Right renal pelvis (tissue), 4 donors: ENCODE measurements at places on chromosomes 11 and 22.

DNA sequence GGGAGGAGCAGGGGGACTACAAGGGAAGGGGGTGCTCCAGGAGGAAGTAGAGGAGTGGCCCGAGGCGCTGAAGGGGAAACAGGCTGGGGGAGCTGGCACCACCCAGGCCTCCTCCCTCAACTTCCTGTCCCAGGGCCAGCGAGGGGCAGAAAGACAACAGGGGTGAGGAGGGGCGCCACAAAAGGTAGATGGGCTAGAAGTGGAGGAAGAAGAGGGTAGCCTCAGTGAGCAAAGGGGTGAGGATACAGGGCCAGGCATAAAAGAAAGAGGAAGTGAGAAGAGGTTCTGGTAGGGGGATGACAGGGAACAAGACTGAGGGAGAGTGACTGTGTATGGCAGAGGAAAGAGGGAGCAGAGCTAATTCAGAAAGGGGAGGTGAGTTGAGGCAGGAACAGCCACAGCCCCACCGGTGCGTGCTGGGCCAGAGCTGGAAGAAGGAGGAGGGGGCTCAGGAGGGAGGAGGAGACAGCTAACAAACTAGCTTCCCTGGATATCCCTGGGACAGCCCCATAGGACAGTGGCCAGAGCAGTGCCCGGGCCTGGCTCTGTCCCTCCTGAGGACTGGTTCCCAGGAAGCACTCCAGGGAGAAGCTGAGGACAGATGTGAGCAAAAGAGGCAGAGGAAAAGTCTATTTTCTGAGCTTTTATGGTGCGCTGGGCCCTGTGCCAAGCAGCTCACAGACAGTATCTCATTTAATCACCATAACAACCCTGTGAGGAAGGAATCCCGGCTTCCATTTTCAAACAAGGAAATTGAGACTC lies 8.5 kb downstream of the DCHS1 start:
- DNase-seq: no peak

GRCh38 chr22:20663941-20664593 lies 109.8 kb upstream of the SERPIND1 start:
- DNase-seq: no peak

DNA sequence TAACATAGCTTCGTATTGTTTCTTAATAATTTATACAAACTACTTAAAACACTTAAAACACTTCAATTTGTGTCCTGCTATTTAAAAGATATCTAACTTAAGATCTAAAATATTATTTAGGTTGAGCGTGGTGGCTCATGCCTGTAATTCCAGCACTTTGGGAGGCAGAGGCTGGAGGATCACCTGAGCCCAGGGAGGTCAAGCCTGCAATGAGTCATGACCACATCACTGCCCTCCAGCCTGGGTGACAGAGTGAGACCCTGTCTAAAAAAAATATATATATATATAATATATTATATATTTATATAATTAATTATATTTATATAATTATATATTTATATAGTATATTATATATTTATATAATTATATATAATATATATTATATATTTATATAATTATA lies 4.2 kb upstream of the CTR9 start:
- DNase-seq: no peak

DNA sequence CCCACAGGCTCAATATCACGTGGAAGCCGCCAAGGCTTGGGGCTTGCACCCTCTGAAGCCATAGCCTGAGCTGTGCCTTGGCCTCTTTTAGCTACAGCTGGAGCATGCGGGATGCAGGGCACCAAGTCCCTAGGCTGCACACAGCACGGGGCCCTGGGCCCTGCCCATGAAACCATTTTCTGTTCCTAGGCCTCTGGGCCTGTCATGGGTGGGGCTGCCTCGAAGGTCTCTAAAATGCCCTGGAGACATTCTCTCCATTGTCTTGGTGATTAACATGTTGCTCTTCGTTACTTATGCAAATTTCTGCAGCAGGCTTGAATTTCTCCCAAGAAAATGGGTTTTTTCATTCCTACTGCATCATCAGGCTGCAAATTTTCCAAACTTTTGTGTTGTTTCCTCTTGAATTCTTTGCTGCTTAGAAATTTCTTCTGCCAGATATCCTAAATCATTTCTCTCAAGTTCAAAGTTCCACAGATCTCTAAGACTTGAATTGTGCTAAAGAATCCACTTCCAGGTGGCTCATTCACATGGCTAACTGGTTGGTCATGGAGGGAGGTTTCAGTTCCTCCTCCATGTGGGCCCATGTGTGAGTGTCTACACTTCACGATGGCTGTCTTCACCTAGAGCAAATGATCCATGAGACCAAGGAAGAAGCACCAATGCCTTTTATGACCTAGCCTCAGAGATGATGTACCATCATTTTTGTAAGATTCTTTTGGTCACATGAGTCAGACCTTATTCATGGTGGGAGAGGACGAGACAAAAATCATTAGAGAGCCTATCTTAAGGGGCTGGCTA lies 7.4 kb upstream of the CREBZF start:
- DNase-seq: no peak

DNA sequence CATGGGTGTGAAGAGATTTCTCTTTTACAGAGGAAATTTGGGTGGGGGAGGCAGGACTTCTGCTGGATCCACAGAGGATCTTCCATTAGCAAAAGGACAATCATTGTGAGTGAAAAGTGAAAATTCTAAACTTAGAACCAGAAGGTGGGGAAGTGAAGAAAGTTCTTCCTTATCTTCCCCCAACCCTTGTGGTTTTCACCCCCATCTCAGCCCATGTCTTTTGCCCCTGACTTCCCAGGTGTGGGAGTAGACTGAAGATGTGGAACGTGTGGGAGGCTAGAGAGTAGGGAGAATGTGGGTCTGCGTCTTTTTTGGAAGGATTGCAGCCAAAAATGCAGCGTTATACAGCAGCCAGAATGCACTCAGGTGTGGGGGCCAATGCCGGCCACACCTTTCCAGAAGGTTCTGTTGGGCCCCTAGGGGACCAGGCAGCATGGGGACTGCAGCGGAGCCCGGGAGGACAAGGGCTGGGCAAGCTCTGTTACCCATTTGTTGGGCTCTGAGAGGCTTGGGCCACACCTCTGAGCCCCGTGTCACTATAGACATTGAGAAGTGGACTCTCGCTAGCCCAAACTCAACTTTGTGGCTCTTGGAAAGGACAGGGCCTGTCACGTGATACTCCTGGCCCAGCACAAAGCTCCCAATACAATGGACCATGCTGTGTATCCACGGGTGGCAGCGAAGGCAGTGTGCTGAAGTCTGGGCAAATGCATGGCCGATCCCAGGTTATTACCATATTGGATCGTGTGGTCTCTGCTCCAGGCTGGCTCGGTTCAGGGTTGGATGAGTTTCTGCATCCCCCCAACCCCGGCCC lies 32.8 kb upstream of the LINC01488 start:
- DNase-seq: no peak

DNA sequence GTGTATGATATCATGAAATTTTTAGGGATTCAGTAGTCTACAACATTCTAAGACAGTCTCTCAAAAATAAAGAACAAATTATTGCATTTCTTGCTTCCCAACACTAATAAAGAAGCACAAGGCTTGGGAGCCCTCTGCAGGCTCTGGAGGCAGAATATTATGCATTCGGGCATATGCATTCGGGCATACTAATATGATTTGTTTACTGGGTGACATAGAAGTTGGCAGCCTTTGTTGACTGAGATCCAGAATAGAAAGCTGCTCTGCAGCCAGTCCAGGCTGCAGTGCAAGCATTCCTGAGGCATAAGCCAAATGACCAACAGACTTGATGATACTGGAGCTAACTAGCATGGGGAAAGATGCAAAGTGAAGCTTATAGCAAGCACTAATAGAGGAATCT lies 945.5 kb downstream of the OPCML start:
- no peak for DNase-seq

DNA sequence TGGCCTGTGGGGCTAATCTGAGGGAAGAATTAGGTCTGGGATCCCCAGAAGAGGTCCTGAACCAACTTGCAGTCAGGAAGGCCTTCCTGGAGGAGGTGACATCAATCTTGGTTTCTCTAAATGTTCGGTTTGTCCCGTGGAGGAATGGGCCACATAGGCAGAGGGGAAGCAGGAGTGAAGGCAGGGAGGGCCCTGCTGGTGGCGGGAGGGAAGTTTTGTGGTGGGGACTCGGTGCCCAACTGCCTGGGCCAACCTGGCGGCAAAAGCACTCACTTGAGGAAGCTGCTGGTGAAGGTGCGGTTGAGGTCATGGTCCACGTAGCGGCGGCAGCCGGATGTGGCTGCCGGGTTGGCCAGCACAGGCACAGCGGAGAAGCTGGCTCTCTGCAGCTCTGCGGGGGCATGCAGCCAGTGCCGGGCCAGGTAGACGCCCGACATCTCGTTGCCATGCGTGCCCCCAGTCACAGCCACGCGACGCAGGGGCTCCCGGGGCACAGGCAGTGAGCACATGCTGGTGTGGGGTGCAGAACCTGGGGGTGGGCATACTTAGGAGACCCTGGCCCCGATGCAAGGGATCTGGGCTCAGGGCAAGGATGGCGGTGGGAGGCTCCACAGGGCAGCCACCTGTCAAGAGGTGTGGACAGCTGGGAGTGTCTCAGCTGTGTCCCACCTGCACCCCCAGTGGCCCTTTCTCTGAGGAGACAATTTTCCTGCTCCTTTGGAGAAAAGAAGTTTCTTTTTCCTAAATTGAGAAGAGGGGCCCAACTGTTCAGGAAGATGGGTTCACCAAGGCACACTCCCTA lies 3.8 kb downstream of the ACY3 start:
- no peak for DNase-seq

- no peak for DNase-seq
Measured at GRCh38 chr22:47627556-47628253, 865.3 kb downstream of the TBC1D22A start.

DNA sequence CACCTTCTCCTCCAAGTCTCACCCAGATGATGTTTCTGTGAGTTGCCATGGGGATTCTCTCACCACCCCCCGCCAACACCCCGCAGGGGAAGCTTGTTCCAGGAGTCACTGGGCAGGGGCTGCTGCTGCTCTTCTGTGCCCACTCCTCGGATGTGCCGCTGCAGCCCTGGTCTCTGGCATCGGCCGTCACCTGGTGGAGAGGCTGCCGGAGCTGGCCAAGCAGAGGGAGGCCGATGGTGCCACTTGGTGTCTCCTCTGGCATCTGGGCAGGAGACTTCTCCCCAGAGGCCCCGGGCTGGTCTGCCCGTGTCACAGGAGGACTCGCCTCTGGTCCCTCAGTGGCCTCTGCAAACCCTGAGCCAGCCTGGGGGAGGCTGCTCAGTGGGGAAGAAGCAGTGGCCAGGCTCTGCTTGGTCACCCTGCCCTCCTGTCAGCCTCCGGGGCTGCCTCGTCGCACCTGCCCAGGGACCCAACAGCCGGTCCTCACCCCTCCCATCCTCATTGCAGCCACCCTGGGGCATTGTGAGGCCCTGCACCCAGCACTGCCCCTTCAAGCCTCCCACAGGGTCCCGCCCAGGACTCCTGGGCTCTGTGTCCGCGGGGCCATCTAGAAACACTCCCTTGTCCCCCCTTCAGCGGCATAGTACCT lies 424 bp upstream of the ADORA2A start:
- no peak for DNase-seq

DNA sequence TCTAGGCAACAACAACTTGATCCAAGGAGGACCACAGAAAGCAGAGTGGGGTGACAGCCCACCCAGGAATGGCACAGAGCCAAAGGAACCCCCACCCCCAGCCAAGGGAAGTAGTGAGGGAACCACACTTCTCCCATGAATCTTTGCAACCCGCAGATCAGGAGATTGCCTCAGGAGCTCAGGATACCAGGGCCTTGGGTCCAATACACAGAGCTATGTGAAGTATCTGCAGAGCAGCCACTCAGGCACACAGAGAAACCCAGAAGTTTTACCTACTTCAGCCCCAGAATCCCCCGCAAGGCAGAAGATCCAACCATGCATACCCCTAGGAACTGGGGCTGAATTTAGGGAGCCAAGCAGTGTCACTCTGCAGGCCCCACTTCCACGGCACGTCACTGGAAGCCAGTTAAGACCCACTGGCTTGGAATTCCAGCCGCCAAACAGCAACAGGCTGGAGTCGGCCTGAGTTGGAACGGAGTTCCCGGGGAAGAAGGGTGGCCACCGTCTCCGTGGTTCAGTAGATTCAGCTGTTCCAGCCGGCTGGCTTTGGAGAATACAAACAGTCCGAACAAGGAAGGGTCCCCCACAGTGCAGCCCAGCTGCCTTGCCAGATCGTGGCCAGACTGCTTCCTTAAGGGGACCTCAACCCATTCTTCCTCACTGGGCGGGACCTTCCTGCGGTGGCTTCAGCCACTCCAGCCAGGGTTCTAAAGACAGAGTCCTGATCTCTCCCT lies 174.1 kb downstream of the TTC28 start:
- DNase-seq: peak; percentile 25

GRCh38 chr11:109298865-109299264 lies 123.1 kb upstream of the C11orf87 start:
- DNase-seq: no peak

- DNase-seq: no peak
Measured at GRCh38 chr11:85431319-85431718, 195.8 kb downstream of the DLG2 start.

- DNase-seq: no peak
Measured at GRCh38 chr11:58028687-58029411, 1.9 kb upstream of the OR6Q1 start.

GRCh38 chr11:36027731-36028130 lies 83.9 kb downstream of the LDLRAD3 start:
- DNase-seq: no peak

GRCh38 chr11:74321487-74322188 lies 10.2 kb upstream of the P4HA3 start:
- no peak for DNase-seq

DNA sequence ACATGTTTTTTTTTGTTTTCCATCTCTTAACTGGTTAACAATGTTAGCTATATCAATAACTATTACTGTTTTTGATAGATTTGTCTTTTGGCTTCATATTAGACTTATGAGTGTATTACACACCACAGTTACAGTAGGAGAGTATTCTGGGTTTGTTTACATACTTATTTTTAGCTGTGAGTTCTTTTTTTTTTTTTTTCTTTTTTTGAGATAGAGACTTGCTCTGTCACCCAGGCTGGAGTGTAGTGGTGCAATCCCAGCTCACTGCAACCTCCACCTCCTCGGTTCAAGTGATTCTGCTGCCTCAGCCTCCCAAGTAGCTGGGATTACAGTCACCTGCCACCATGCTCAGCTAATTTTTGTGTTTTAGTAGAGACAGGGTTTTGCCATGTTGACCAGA lies 28.0 kb downstream of the CNTF start:
- DNase-seq: no peak

- no peak for DNase-seq
Measured at GRCh38 chr11:63920126-63920938, 3.4 kb upstream of the RCOR2 start.

GRCh38 chr22:38751422-38752346 lies 4.1 kb downstream of the SUN2 start:
- DNase-seq: no peak

GRCh38 chr22:45045208-45045607 lies 35.4 kb upstream of the PHF21B start:
- DNase-seq: no peak

- DNase-seq: no peak
Measured at GRCh38 chr11:122721964-122722266, 66.4 kb downstream of the UBASH3B start.

DNA sequence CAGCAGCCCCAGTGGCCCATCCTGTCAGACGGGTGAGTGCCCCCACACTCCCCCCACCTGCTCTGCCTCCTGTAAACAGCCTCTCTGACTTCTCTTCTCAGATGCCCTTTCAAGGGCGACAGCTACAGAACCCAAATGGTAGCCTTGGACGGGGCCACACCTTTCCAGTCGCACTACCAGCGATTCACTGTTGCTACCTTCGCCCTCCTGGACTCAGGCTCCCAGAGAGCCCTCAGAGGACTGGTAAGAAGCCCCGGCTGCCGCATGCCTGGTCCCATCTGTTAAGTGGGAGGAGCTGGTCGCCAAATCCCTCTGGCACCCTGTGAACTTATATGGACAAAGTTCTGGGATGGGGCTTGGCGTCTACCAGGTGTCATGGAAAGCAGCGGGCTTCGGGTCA lies 6.2 kb downstream of the ZP1 start:
- no peak for DNase-seq
